ENCODE measurements at places on chromosomes 4 and X. TPM values are rescaled to one million over a fixed set of nuclear protein-coding genes. Genes with fewer than 3 reads are reported as not detected.

- no peak for DNase-seq
These were observed 2759.2 kb downstream of the ARAP2 start for GRCh38 chr4:33485111-33485510.

DNA sequence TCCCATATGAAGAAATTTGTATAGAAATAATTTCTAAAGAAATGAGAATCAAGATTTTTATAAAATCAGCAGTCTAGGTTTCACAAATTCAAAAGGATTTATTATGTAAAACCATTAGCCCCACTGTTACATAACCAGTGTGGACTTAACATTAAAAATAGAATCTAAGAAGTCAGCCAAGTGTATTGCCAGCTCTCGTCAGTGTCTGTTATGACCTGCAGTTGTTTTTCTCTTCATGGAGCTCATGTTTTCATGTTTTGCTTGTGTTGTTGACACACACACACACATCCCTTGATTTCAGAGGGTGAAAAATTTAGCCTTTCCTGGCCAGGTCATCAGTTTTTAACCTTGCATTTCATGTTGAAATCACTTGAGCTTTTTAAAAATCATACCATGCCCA, 39.5 kb downstream of the USP38 start:
- no peak for DNase-seq

DNA sequence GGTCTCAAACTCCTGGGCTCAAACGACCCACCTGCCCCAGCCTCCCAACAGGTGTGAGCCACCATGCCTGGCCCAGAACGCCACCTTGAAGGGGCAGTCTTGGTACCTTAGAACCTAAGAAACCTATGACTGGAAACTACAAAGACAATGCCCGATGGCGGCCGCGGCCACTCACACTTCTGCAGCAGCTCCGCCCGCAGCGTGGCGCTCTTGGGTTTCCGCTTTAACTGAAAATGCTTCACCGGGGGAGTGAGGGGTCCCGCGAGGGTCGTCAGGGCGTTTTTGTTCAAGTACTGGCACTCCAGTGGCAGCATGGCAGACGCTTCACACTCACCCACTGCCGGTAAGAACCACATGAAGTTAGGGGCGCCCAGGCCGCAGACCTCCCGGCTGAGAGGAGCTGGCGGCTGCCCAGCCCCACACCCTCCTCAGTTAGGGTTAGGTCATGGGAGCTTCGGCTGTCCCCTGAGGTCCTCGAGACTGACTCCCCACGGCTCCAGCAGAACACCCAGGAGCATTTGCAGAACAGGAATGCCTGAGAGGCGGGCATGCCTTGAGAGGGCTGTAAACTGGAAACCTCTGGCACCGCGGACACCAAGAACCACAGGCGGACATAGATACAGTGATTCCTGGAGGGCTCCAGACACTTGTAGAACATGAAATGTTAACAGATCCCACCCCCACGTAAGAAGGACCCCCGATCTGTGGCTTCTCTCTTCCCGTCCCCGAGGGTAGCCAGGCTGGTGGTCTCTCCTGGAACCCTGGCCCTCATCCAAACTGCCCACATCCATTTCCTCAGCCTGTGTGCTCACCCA, 19.0 kb downstream of the NELFA start:
- DNase-seq, result no peak

SNCA gene
- polyA plus RNA-seq, result 70.9 TPM

DNA sequence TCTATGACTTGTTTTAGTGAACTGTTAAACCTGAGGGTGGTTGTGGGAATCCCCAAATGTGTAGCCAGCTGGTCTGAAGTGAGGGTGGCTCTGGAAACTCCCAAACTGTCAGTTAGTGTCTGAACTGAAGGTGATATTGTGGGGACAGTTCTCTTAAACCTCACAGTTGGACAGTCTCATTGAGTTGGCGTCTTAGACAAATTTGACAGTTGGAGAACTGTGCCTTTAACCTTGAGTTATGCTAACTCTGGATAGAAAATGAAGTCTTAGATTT, 20.7 kb upstream of the CTSO start:
- DNase-seq, result no peak

DNA sequence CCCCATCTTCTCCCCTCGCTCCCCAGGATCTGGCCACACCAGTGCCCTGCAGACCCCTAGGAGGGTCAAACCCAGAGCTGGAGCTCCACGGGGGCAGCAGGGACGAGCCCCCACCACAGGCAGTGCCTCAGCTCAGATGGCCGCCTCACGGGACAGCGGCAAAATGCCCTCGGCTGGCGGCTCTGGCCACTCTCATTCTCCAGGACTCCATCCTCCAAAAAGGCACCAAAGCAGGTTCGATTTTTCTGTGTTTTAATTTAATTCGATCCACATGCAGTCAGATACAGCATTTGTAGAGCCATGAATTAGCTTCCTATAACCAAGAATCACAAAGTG, 8.3 kb downstream of the FAM53A start:
- no peak for DNase-seq

DNA sequence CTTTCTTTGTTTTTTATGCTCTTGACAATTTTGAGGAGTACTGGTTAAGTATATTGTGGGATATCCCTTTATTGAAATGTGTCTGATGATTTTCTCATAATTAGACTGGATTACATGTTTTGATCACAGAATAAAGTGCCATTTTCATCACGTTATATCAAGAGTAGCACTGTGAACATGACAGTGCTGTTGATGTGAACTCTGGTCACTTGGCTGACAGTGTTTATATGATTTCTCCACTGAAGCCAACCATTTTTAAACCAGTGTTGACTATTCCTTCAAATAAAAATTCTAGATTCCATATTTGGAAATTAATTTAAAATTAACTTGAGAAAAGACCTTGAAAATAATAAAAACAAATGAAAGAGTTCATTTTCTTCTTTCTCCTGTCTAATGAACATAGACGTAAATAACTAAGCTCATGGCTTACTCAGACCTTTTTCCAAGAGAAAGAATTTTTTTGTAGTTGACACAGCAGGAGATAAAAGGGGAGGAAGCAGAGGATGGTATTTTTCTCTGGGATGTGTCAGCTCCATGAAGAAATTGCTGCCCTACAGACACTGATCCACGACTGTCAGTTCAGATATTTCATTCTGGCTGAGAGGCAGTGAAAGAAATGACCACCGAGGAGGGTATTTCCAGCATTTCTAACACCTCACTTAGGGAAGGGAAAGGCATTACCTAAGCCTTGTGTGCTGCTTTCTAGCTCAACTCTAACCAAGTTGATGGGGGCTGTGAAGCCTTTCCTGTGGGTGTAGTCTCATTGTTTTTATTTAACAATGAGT, 150.9 kb upstream of the ANK2 start:
- DNase-seq, result no peak

SPOCK3 gene
- 9.6 TPM for polyA plus RNA-seq

- no peak for DNase-seq
These were observed 3.8 kb downstream of the MBTPS2 start for GRCh38 chrX:21843179-21843578.

NDST4 gene
- polyA plus RNA-seq, result 0.94 TPM

- peak; percentile 62 for DNase-seq
These were observed 31.1 kb downstream of the F11 start for GRCh38 chr4:186297013-186297645.

GRCh38 chr4:127237581-127237980, 395.2 kb upstream of the INTU start:
- no peak for DNase-seq

CCDC120 gene
- 7.6 TPM for polyA plus RNA-seq

PRR32 gene
- not detected for polyA plus RNA-seq

GRCh38 chrX:78327370-78328086, at the start of gene CYSLTR1:
CYSLTR1 (minus strand) TSS chrX:78327611; CDS start chrX:78273746, 53,865 bp downstream.
- DNase-seq, result no peak

GRCh38 chr4:10635091-10635490, 49.5 kb downstream of the CLNK start:
- no peak for DNase-seq

CT45A2 gene
- not detected for polyA plus RNA-seq

GRCh38 chr4:149884529-149885181, 69.0 kb upstream of the IQCM start:
- no peak for DNase-seq

GRCh38 chrX:22047468-22047867, 15.3 kb downstream of the PHEX start:
- no peak for DNase-seq

DNA sequence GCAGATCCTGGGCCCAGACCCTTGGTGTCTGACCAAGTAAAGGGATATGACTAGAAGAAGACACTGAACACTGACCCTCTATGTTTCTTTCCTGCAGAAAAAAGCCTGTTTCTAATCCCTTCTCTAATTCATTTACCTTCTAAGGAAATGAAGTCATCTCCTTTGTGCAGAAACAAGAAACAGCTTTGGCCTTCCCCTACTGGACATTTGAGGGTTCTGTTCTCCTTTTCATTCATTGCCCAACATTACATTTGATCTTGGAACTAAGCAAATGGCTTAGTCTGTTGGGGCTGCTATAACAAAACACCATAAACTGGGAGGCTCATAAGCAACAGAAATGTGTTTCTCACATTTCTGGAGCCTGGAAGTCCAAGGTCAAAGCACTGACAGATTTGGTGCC, 20.0 kb downstream of the HCCS start:
- no peak for DNase-seq

USP17L10 gene
- not detected for polyA plus RNA-seq

DNA sequence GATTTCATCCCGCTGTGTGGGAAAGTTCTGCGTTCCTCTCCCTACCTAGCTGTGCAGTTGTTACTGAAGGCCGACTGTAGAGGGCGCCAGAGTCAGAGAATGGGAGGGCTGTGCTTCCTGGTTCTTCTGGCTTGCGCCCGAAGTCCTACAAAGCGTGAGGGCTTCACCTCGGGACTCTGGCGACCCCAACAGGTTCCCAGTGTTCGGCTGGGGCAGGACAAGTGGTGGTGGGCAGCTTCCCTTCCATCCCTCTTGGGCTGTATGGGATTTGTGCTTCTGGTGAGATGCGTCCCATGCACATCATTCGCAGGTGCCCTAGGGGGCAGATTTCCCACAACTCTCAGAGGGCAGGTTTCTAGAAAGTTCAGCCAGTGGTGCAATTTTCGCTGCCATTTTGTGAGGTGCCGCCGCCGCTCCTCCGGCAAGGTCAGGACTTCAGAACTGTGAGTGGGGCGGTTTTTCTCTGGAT, 27.3 kb downstream of the CT45A1 start:
- no peak for DNase-seq

DNA sequence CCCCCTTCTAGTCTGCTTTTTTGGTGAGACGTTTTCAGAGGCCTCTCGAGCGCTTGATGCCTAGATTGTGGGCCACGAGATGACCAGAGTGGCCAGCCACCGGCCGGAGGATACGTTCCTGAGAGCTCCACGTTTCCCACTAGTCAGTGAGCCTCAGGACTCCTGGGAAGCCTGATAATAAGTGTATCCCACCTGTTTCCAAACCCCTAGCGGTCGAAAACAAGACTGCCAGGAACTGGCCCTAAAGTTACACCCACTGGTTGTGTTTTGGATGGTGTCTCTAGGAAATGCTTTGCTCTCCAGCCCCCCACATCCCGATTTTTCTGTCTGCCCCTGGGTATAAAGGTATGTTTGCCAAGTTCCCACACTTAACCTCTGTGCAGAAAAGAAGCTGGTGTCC, 4.6 kb upstream of the RS1 start:
- DNase-seq, result no peak

DNA sequence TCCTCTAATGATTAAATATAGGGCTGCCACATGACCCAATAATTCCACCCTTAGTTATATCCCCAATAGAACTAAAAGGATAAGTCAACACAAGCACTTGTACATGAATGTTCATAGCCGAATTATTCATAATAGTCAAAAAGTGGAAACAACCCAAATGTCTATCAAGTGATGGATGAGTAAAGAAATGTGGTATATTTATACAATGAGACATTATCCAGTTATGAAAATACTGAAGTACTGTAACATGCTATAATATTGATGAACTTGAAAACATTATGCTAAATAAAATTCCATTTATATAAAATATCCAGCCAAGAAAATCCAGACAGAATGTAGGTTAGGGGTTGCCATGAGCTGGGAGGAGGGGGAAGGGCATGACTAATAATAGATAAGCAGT, 436.7 kb upstream of the AADAT start:
- no peak for DNase-seq

DNA sequence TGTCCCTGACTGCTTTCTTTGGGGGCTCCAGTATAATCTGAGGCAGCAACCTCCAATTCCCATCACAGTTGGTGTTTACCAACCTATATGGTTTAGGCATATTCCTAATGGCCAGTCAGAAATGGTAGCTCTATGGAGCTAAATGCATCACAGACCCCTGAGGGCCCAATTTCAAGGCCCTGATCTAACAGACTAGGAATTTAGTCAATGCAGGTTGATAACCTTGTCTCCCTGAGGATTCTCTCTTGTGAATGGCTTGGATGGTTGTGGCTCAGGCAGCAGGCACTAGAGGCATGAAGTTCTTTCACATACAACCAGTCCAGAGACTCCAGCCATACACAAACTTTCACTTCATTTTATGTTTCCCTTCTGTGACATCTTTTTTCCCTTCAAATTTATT, 59.4 kb downstream of the TMPRSS11F start:
- no peak for DNase-seq

DNA sequence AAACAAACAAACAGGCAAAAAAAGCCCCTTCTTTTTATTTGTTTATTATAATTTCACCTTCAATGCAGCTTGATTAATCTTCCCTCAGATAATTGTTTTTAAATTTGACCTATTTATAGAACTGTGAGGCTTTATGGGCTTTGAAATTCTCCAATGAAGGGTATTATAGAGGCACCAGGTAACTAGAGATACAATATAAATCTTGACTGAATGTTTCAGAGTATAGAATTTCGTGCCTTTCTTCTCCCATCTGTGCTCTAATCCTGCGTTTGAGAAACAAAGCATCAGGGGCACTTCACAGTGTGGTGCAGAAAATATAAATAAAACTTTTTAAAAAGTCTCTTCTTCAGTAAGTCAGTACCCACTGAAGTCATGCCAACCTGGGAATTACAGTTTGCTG, 120.9 kb downstream of the ANKRD50 start:
- DNase-seq, result no peak

DNA sequence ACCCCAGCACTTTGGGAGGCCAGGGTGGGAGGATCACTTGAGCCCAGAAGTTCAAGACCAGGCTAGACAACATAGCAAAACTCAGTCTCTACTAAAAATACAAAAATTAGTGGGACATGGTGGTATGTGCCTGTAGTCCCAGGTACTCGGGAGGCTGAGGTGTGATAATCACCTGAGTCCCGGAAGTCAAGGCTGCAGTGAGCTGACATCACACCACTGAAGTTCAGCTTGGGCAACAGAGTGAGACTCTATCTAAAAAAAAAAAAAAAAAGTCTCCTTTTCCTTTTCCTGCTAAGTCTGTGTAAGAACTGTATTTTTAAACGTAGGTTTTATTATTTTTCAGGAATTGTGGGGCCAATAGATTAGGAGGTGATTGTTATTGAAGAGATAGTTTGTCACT, 356.7 kb downstream of the ARHGAP24 start:
- DNase-seq, result no peak

- DNase-seq, result no peak
These were observed 49.1 kb downstream of the GALNT7 start for GRCh38 chr4:173217727-173218126.
